ENCODE measurements at places on chromosomes 6 and 20.
A peak's percentile ranks its signal among the peaks of the same experiment; 100 is the strongest.

DNA sequence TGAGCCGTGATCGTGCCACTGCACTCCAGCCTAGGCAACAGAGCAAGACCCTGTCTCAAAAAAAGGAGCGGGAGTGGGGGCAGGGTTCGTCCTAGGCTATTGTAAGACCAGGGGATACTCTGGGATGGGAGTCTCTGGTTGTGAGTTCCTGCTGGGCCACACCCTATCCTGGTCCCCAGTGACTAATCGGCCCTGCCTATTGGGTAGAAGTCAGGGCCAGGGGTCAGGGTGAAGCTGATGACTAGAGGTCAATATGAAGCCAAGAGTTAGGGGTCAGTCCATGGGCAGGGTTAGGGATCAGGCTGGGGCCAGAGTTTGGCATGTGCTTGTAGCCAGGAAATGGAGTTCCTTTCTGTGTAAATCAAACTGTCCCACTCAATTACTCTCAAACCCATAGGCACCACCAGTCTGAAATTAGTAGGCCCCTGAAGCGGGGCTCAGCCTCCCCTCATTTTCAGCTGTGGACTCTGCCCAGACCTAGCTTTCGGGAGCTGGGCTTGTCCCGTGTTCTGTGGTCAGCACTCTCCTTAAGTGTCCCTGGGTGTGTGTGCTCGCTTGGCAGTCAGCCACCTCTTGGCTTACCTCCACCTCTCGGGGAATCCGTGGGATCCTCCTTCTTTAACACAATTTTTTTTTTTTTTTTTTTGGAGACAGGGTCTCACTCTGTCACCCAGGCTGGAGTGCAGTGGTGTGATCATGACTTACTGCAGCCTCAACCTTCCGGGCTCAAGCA lies 1.8 kb downstream of the HSPA12B start:
- DNase-seq: no peak

GRCh38 chr20:60097285-60097684 lies 139.1 kb downstream of the CDH26 start:
- DNase-seq: no peak

DNA sequence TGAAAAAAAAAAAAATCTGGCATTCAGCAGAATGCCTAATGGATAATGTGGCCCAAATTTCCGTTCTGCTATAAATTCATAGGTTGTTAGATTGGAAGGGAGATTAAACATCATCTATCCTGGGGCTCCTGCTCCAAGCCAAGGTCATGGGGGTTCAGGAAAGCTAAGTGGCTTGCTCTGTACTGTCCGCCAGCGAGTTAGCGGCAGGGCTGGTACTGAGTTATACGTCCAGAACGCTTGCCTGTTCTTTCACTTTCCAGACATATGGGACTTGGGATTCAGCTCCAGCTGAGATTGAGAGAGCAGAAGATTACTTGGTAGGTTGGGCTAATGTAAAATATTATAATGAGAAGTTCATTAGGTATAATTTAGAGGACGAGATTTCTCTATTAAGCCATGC lies 858 bp downstream of the RWDD1 start:
- DNase-seq: peak; percentile 13

GRCh38 chr6:106360410-106360988 lies at the start of gene CRYBG1:
TSS of gene CRYBG1 (plus strand) at chr6:106360717. CDS start at chr6:106360909, 192 bp downstream.
- DNase-seq: peak; percentile 77

GRCh38 chr6:7784706-7785105 lies 58.8 kb downstream of the BMP6 start:
- DNase-seq: no peak

DNA sequence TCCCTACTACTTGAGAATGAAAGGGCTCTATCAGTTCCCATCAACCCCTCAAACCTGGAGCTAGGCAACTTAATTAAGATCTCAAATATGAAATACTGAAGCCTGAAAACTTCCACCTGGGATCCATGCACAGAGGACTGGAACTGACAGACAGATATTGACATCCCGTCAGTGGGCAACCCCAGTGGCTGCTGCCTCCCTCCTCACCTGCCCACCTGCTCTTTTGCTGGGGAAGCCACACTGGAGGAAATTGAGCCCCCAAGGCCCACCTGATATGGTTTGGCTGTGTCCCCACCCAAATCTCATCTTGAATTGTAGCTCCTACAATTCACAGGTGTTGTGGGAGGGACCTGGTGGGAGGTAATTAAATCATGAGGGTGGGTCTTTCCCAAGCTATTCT lies 192.8 kb downstream of the LRFN2 start:
- DNase-seq: no peak

DNA sequence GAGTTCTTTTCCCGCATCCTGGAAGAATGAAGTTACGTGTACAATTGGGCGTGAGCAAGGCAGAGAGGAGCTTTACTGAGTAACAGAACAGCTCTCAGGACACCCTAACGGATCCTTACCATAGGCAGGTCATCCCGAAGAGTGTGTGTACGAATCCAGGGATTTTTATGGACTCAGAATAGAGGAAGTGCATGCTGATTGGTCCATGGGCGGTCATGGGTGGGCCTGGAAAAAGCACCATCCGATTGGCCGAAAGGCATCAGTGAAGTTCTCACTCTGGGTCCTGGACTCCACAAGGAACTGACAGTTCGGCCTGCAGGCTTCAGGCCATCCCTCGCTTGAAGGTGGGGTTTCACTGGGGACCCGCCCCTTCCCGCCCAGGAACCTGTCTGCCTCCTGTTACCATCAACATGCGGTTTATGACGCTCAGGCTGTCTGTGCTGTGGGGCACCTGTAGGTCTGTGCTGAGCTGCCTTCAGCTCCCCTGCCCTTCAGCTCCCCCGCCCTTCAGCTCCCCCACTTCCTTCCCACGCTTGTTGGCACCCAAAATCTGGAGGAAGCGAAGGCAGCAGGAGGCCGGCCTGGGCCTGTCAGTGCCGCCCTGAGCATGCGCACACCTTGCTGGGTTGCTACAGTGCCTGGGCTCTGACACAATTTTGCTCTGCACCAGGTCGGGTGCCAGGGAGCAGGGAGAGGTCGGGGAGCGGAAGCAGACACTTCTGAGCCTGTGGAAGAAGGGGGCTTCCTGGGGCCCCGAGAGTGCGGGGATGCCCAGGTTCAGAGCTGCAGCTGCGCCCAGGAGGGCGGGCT lies 57.9 kb upstream of the MANEA start:
- no peak for DNase-seq

- no peak for DNase-seq
Observed at GRCh38 chr6:52076791-52077179, 10.6 kb downstream of the PKHD1 start.
